ENCODE measurements at places on chromosomes 7 and 10.

- DNase-seq, result no peak
Measured at GRCh38 chr7:148702876-148703670, 4.4 kb downstream of the CUL1 start.

DNA sequence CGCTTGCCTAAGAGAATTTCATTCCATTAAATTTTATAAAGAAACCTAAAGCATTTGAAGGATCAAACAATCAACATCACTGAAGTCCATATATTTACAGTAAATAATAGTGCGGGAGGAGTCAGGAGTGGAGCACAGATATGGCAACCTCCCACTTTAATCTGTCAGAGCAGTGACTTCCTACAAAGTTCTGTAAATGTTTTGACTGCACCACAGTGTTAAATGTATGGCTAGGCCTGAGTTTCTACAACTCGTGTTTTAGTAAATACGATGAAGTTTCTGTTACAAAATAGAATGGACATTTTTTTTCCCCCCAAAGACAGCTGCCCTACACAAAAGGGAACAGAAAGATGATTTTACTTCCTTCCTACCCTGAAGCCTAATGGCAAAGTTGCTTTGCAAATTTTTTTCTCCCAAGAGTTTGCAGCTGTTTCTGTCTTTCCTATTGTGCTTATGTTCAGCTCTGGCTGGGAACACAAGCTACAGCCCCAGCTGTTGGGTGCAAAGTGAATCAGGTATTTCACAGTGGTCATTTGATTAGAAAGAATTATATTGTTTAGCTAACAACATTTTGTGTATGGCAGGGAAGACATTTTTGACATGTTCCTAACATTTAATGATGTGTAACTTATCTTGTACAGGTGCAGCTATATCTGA lies 62.1 kb downstream of the MET start:
- no peak for DNase-seq

- no peak for DNase-seq
Measured at GRCh38 chr10:87887146-87887545, 23.7 kb downstream of the PTEN start.

DNA sequence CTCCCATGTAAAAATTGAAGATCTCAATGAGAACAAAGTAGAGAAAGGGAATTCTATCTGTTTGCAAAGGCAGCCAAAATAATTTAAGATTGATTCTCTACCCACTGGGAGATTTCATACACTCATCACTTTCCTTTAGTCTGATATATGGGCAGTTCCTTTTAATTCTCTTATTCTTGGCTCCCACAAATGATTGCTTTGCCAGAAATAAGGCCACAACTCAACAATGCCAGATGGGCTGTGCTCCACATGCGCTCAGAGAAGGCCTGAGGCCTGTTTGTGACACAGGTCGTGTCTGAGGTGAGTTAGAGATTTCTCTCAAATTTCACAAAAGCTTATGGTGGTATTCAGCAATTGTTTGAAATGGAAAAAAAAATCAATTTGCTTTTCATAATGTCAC lies 501.9 kb upstream of the SEMA3D start:
- no peak for DNase-seq
